ENCODE measurements at places on chromosomes 11 and 22.

- no peak for DNase-seq
- H3K27ac ChIP-seq = no peak overlapping the region
- H3K4me1 ChIP-seq = no peaks in the 10 kb centered on the region
- no peak overlapping the region for H3K4me3 ChIP-seq
- H3K27me3 ChIP-seq = no peaks in the 10 kb centered on the region
Measured at GRCh38 chr22:30575859-30576258, 1.4 kb upstream of the GAL3ST1 start.

GRCh38 chr11:127061947-127062346, 61.4 kb upstream of the KIRREL3 start:
- no peaks in the 10 kb centered on the region for H3K4me1 ChIP-seq
- no peaks in the 10 kb centered on the region for H3K36me3 ChIP-seq
- no peak for DNase-seq

DNA sequence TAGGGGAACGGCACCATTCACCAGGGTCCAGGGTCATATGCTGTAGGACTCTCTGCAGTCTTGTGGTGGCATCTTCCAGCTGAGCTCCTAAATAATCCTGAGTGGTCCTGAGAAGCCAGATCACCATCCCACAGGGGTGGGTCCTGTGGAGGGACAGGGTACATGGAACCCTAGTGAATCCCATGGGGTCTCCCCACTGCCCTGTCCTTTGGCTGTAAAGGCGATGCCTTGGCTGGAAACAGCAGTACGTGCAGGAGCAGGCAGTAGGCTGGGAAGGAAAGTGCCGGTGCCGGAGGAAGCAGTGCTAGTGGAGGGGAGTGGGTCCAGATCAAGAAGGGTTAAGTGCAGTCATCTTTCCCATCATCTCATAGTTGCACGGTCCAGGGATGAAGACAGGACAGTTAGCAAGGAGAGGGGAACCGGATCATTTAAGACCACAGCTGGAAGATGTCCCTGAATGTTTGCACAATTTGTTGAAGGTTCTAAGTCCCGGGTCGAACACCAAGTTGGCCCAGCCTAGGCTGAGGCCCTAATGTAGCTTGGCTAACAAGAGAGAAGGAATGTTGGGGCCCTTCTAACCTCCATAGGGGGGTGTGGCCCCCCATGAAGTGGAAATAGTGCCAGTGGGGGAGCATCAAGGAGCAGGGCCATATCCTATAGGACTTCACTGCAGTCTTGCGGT, 18.1 kb downstream of the TSPAN32 start:
- H3K27ac ChIP-seq = no peak overlapping the region
- no peak overlapping the region for H3K4me3 ChIP-seq
- H3K27me3 ChIP-seq = no peaks in the 10 kb centered on the region
- DNase-seq = no peak
- no peaks in the 10 kb centered on the region for H3K4me1 ChIP-seq

DNA sequence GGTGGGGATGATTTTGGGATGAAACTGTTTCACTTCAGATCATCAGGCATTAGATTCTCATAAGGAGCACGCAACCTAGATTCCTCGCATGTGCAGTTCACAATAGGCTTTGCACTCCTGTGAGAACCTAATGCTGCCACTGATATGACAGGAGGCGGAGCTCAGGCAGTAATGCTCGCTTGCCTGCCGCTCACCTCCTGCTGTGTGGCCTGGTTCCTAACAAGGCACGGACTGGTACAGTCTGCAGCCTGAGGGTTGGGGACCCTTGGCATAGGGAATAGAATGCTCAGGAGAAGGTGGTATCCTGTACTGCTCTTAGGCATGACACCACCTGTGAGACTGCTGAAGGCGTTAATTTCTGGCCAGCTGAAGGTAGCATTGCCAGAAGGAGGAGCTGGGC, 47.0 kb downstream of the STIM1 start:
- H3K27me3 ChIP-seq = no peaks in the 10 kb centered on the region
- DNase-seq = no peak
- H3K4me1 ChIP-seq = peaks cover 72% of the 10 kb centered on the region
- no peak overlapping the region for H3K4me3 ChIP-seq
- H3K27ac ChIP-seq = no peak overlapping the region

- no peaks in the 10 kb centered on the region for H3K36me3 ChIP-seq
- no peaks in the 10 kb centered on the region for H3K27me3 ChIP-seq
- H3K27ac ChIP-seq = no peak overlapping the region
- peaks cover 5% of the 10 kb centered on the region for H3K4me1 ChIP-seq
Measured at GRCh38 chr11:33320016-33320813, 63.0 kb downstream of the HIPK3 start.

GRCh38 chr11:126197277-126197939, 14.0 kb downstream of the RPUSD4 start:
- no peaks in the 10 kb centered on the region for H3K27me3 ChIP-seq
- peaks cover 19% of the 10 kb centered on the region for H3K36me3 ChIP-seq
- H3K4me1 ChIP-seq = no peaks in the 10 kb centered on the region
- no peak overlapping the region for H3K27ac ChIP-seq
- H3K4me3 ChIP-seq = no peak overlapping the region

DNA sequence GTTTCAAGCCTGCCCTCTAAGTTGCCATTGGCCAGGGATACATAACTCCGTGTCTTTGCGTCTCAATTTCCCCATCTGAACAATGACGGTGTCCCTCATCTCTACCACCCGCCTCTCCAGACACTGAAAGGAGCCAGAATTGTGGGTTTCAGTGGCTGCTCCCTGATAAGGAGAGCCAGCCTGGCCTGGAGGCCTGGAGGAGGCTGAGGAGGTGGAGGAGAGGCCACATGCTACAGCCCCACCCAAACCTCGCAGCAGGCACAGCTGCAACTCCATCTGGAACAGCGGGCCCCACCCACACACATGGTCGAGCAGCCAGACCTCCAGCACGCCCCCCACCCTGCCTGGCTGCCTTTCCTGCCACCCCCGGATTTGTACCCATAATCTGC, 34.4 kb upstream of the CD82 start:
- H3K4me1 ChIP-seq = no peaks in the 10 kb centered on the region
- peak overlapping the region; percentile 74 for H3K27ac ChIP-seq
- DNase-seq = no peak
- no peak overlapping the region for H3K4me3 ChIP-seq
- no peaks in the 10 kb centered on the region for H3K27me3 ChIP-seq

GRCh38 chr22:43152357-43153071, 1.2 kb downstream of the TSPO start:
- peak; percentile 47 for DNase-seq
- no peaks in the 10 kb centered on the region for H3K27me3 ChIP-seq
- H3K36me3 ChIP-seq = no peaks in the 10 kb centered on the region
- peak overlapping the region; percentile 88 for H3K4me3 ChIP-seq

- no peaks in the 10 kb centered on the region for H3K36me3 ChIP-seq
- DNase-seq = no peak
- H3K4me1 ChIP-seq = no peaks in the 10 kb centered on the region
- H3K4me3 ChIP-seq = no peak overlapping the region
- no peaks in the 10 kb centered on the region for H3K27me3 ChIP-seq
Measured at GRCh38 chr11:23278121-23278520, 417.8 kb upstream of the CCDC179 start.

DNA sequence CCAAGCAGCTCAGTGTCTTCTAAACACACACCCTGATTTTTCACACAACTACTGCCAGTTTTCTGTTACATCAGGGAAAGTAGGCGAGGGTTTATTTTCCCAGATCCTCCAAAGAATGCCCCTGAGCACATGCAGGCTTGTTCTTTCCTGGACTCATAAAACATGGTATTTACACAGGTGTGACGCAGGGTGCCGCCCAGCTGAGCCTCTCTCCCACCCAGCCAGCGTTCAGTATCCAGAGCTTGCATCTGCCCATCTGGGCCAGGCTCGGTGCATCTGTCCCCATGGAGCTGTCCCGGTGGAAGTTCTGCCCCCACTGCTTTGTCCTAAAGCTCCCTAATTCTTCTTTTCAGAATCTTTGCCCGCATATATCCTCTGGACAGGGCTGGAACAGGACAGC, 44.8 kb upstream of the ISX start:
- H3K36me3 ChIP-seq = no peaks in the 10 kb centered on the region
- no peak for DNase-seq
- no peak overlapping the region for H3K4me3 ChIP-seq

- DNase-seq = no peak
- peaks cover 44% of the 10 kb centered on the region for H3K27me3 ChIP-seq
- peaks cover 7% of the 10 kb centered on the region for H3K4me1 ChIP-seq
- no peak overlapping the region for H3K27ac ChIP-seq
- H3K36me3 ChIP-seq = no peaks in the 10 kb centered on the region
- H3K4me3 ChIP-seq = no peak overlapping the region
Measured at GRCh38 chr11:120170741-120171261, 32.9 kb upstream of the TRIM29 start.

DNA sequence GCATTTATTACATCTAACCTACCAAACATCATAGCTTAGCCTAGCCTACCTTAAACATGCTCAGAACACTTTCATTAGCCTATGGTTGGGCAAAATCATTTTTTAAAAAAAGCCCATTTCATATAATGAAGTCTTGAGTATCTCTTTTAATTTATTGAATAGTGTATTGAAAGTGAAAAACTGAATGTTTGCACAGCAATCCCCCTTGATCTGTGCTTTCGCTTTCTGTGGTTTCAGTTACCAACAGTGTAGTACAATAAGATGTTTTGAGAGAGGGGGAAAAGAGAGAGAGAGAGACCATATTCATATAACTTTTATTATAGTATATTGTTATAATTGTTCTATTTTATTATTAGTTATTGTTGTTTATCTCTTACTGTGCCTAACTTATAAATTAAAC, 8.4 kb upstream of the MAP6 start:
- H3K36me3 ChIP-seq = no peaks in the 10 kb centered on the region
- H3K27me3 ChIP-seq = no peaks in the 10 kb centered on the region
- DNase-seq = no peak
- H3K4me1 ChIP-seq = no peaks in the 10 kb centered on the region

- H3K27ac ChIP-seq = no peak overlapping the region
- H3K4me3 ChIP-seq = no peak overlapping the region
- no peaks in the 10 kb centered on the region for H3K36me3 ChIP-seq
Measured at GRCh38 chr11:79564288-79564925, 123.6 kb upstream of the TENM4 start.

DNA sequence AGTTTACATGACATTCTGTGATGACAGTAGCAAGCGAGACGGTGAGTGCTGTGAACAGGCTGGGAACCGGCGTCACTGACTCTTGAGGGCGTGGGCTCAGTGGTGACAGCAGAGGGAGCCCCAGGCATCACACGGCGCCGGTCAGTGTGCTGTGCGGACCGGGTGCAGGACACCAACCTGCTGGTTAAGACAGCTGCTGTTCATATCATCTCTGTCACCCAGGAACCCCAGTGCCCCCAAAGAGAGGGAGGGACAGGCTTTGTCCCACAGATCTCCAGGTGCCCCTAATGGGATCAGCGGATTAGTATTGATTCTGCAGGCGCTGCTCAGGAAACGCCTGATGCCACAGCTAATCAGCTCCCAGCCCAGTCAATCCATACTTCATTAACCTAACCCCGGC, 18.4 kb downstream of the B3GAT1 start:
- H3K27ac ChIP-seq = no peak overlapping the region
- no peaks in the 10 kb centered on the region for H3K4me1 ChIP-seq
- no peak overlapping the region for H3K4me3 ChIP-seq
- no peaks in the 10 kb centered on the region for H3K36me3 ChIP-seq

- H3K27ac ChIP-seq = no peak overlapping the region
- no peaks in the 10 kb centered on the region for H3K27me3 ChIP-seq
- DNase-seq = no peak
Measured at GRCh38 chr11:36034551-36035331, 90.9 kb downstream of the LDLRAD3 start.

GRCh38 chr22:48577014-48577690, 1250.5 kb downstream of the BRD1 start:
- DNase-seq = no peak
- H3K27me3 ChIP-seq = peaks cover 3% of the 10 kb centered on the region
- no peaks in the 10 kb centered on the region for H3K36me3 ChIP-seq
- no peak overlapping the region for H3K4me3 ChIP-seq
- H3K27ac ChIP-seq = no peak overlapping the region

DNA sequence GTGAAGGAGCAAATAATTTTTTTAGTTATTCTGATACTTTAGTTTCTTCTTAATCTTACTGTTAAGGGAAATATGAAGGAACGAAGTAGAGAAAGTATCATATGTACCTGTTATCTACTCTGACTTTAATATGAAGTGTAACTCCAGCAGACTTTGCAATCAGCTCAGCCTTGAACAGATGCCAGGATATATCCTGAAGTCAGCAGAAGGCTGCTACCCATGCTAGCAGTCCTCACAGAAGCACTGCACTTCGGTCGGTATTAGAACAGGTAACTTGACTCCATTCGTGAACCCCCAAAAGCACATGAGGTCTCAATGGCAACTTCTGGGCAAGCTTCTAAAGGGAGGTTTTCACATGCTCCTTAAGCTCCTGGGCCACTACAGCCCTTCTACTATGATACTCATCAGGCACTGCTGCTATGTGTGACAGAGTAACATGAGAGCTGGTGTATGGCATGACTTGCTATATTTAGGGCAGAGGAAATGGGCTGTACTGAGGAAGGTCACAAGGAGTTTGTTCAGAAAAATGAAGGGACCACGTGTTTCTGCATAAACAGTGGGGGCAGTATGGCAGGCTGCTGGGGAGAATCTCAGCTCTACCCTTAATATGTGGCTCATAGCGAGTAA, 344.1 kb downstream of the SOX6 start:
- DNase-seq = no peak
- no peak overlapping the region for H3K4me3 ChIP-seq
- no peak overlapping the region for H3K27ac ChIP-seq
- H3K36me3 ChIP-seq = no peaks in the 10 kb centered on the region

- peaks cover 33% of the 10 kb centered on the region for H3K4me1 ChIP-seq
- peak; percentile 63 for DNase-seq
- peak overlapping the region; percentile 66 for H3K4me3 ChIP-seq
- no peaks in the 10 kb centered on the region for H3K27me3 ChIP-seq
Measured at GRCh38 chr11:64245401-64245796, 1.3 kb downstream of the PPP1R14B start.

DNA sequence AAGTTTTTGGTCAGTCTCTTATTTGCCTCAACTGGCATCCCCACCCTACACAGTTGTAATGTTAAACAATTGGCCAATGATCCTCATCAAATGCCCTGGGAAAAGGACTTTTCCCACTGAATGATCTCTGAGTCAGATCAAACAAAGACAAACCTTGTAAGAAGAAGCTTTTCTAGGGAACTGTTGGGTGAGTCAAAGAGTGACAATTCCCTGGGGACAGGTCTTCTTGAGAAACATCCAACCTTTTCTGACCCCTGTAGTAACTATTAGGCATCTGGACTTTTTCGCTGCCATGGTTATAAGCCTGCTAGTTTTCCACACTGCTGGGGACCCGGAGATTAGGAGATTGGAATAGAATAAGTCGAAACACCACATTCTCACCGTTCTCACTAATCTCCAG, 789.8 kb upstream of the API5 start:
- H3K4me3 ChIP-seq = no peak overlapping the region
- H3K4me1 ChIP-seq = no peaks in the 10 kb centered on the region
- no peak for DNase-seq
- no peaks in the 10 kb centered on the region for H3K27me3 ChIP-seq
- H3K27ac ChIP-seq = no peak overlapping the region

- H3K4me1 ChIP-seq = no peaks in the 10 kb centered on the region
- no peak for DNase-seq
Measured at GRCh38 chr22:38601221-38601764, 31.3 kb upstream of the DMC1 start.

GRCh38 chr11:18105086-18105801, 638 bp downstream of the SAAL1 start:
- DNase-seq = no peak
- H3K27me3 ChIP-seq = no peaks in the 10 kb centered on the region
